ENCODE measurements at places on chromosomes 3 and 15.
A peak's percentile ranks its signal among the peaks of the same experiment; 100 is the strongest.

DNA sequence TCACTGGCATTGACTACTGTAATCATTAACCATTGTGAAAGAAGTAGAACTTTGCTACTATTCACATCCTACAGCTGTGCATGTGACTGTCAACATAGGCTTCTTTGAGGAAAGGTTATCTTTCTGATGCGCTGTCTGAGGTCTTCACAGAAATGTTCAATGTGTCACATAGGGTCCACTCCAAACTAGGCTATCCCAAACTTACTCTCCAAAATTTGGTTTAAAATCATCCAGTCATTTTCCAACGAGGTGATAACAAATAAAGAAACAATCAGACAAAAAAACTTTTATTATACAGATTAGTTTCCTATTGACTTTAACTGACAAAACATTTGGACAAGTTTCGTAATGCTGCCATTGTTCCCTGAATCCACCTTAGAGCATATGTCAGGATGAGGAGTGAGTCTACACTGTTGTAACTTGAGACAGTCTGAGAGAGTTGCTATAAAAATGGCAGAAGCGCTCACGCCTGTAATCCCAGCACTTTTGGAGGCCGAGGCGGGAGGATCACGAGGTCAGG, 511.6 kb downstream of the PLOD2 start:
- no peak for DNase-seq

DNA sequence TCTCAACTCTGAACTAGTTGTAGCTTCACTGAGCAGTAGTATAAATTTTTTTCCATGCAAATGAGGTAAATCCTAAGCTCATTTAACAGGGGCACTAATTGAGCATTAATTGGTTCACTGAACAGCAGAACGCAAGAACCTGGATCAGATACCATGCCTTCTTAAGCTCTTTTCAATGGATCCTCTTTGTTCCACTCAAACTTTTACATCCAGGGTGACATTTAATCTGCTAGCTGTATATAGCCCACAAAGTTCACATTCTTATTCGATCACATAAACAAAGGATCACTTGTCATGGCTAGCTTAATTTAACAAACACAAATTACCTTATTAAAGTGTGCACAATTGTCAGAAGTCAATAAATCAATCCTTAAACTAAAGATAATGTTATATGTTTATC, 281.6 kb downstream of the CNTN6 start:
- no peak for DNase-seq

GRCh38 chr3:195768414-195768813, 43.3 kb downstream of the MUC4 start:
- DNase-seq, result no peak

- no peak for DNase-seq
Observed at GRCh38 chr3:139032326-139033002, 11.7 kb upstream of the PRR23B start.

GRCh38 chr15:70722266-70723121, 40.9 kb downstream of the UACA start:
- peak; percentile 58 for DNase-seq

DNA sequence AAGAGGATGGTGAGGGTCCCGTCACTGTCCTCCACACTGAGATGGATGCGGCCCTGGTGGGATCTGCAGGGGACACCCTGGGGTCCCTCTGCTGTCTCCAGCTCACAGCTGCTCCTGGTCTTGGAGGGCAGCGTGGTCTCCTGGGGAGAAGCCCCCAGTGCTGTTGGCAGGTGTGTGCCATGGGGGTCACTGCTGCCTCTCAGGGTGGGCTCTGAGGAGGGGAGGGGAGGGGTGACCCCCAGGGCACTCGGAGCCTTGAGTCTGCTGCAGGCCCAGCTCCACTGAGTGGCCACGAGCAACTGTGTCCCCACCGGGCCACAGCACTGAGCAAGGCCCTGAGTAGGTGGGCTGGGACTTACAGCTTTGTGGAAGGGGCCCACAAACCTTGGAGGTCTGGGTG, 34.7 kb downstream of the KLHL25 start:
- DNase-seq, result no peak

- no peak for DNase-seq
Observed at GRCh38 chr3:113250566-113250965, 39.2 kb downstream of the BOC start.

DNA sequence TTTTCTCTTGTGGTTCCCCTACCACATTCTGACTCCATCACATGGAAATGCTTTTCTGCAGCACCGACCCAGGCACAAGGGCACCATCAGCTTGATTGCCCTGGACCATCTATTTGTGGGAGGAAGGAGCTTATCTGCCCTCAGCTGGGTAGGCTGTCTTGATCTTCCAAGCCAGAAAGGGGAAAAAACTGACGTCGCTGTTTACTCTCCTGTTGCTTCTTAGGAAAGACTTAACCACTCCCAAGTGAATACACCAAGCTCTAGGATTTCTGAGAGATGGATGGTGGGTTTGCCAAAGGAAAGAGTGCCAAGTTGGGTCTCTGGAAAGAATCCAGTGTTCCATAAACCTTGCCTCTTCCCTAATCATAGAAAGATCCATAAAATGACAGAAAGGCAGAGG, 4.0 kb downstream of the TNFAIP8L3 start:
- DNase-seq, result no peak

DNA sequence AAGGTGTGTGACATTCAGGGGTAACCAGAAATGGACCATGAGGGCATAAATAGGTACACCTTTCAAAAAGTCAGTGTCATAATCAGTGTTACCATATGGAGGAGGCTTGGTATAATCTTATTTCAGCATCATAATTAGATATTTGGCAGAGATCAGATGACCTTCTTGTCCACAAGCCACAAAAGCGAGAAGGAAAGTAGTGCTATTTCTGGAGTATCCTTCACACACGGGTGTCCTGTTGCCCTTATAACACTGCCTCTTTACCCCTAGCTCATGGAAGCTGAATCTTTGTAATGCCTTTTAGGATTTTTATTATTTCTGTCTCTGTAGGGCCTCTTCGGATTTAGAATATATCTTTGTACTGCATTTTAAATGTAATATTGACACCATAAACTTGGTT, 132.8 kb downstream of the LRIG1 start:
- no peak for DNase-seq

DNA sequence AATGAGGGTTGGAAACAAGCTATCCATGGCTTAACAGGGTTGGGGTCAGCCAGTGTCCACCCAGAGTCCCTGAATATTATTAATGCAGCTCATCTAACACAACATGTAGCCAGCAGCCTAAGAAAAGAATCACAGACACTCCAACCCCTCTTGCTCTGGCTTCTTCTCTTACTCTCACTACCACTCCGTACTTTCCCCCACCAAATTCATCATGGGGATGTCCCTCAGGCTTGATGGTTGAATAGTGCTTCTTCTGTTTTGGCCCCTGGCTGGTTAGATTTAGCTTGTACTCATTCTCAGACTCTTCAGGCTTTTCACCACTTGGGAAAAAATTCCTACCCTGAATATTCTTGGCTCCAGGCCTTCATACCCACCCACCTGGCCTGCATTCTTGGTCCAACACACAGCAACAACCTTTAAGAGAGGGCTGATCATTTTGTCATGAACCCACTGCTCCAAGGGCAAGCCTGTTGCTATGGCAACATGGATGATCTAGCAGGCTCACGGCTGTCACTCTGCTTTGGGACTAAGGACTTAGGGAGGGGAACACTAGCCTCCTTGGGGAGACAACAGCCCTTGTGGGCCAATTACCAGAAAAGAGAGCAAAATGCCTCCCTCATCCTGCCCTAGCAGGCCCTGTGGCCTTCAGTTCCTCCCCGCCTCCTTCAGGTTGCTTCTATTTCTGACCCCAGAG, 9.4 kb upstream of the MED12L start:
- no peak for DNase-seq

DNA sequence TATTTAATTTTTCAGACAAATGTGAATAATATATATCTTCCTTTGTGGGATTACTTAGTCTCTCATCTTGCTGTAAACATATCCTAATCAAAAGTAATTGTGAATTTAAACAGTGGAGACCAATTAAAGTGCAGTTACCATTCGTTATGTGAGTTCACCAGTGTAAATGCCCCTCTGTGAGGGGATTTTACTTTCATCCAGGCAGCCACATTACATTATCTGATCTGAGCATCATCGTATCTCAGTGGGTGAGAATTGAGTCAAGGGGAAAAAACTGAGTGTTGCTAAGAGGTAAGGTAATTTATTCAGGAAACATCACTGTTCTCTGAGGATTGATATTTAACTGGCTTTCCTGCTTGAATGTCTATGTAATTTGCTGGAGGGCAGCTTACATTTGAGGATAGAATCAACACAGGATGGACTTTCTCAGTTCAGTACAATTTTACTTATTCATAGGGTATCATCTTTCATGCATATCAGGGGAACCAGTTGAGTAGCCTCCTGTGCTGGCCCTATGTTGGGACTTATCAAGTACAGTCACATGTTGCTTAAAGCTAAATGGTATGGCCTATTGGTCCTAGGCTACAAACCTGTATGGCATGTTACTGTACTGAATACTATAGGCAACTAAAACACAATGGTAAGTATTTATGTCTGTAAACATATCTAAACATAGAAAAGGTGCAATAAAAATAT, 219.7 kb downstream of the CD47 start:
- no peak for DNase-seq

DNA sequence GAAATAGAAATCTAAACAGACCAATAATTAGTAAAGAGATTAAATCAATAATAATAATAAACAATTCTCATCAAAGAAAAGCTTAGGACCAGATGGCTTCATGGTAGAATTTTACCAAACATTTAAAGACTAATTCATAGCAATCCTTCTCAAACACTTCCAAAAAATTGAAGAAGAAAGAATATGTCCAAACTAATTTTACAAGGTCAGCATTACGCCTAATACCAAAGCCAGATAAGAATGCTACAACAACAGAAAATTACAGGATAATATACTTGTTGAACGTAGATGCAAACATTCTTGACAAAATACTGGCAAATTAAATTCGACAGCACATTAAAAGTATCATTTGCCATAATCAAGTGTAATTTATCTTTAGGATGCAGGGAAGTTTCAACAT, 36.1 kb upstream of the CADM2 start:
- no peak for DNase-seq

- peak; percentile 15 for DNase-seq
Observed at GRCh38 chr3:10551821-10552630, 46.6 kb upstream of the ATP2B2 start.

DNA sequence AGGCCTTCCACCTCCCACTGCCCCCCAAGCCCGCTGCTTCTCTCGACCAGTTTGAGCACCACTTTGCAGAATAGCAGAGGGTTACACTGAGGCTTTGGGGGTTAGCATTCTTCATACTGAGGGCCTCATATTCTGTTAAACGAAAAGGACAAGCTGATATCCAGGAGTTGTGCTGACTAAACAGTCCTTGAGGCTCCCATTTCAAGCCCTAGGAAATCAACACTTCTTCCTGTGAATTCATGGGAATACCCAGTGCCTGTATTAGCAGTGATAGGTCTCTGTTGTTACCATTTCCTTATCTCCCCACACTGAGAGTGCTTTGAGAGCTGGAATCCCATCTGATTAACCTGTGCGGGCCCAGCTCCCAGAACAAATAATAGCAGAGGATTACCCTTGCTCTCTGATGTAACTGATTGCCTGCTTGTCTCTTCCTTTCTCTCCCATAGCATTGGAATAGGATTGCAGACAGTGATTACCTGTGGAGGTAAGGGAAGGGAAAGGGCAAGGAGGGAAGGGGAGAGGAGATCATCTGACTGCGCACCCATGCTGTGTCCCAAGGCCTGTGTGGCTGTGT, 930 bp downstream of the FBXW12 start:
- no peak for DNase-seq

GRCh38 chr15:101472033-101472432, 17.5 kb downstream of the PCSK6 start:
- no peak for DNase-seq

- DNase-seq, result no peak
Observed at GRCh38 chr3:72664184-72664975, 183.9 kb downstream of the SHQ1 start.

- DNase-seq, result no peak
Observed at GRCh38 chr3:52132041-52132440, 22.2 kb downstream of the POC1A start.

DNA sequence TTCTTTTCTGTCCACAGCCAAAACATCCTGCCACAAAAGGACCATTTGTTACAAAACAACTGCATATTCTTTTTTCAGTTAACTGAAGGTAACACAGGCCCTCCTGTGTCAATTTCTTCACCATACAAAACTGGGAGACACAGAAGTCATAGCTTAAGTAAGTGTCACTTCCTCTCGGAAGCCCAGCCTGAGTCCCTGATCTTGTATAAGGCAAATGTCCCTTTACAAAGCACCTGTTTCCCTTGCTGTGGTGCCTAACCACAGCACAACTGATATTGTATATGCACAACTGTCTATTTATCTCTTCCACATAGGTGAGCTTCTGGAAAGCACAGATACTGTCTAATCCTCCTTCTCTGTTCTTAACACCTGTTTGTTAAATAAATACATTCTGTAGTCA, 293.7 kb downstream of the FHIT start:
- DNase-seq, result no peak

GRCh38 chr3:17384567-17385296, 357.7 kb downstream of the TBC1D5 start:
- DNase-seq, result no peak

- DNase-seq, result peak; percentile 20
Observed at GRCh38 chr3:5188419-5189221, 1.1 kb downstream of the EDEM1 start.

- no peak for DNase-seq
Observed at GRCh38 chr3:181698263-181698954, 13.3 kb upstream of the SOX2 start.

GRCh38 chr3:31546162-31546561, 13.4 kb downstream of the STT3B start:
- DNase-seq, result peak; percentile 17

GRCh38 chr15:84079885-84080777, 155.4 kb upstream of the GOLGA6L4 start:
- no peak for DNase-seq

DNA sequence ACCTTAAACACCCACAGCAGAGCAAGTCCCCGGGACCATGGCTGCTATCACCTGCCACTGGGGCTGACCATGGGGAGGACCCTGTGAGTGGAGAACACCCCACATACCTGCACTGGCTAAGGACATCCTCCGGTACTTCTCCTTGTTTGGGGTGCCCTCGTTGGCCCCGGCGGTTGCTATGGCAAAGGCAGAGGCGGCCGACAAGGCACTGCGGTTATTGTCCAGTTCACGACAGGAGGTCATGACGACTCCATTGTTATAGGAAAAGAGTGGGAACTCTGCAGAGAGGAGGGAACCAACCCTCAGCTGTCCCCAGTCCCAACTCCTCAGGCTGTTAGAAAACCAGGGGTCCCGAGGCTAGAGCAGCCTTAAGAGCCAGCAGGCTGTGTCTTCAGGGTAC, 54.8 kb upstream of the CTSH start:
- no peak for DNase-seq

DNA sequence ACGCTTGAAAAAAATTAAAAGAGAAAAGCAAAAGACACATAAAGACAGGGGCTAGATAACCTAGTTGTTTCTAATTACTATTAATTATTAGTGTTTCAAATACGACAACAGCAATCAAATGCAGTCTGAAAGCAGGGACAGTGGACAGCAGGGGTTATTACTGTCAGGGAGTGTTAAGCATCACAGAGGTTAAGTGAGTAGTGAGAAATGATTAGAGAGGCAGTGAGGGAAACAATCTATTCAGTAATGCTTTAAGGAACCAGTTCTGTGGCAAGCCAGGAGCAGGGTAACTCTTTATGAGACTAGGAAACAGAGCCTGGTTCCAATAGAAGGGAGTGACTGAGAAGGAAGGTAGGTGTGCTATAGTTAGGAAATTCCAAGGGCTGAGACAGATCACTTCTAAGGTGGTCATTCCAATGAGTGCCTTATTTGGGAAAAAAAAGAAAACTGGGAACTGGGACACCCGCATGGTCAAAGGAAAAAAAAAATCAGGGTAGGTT, 15.0 kb downstream of the RYK start:
- DNase-seq, result no peak

Measured in AG08395 (cell line).